ENCODE measurements at places on chromosomes 16 and 17.

GRCh38 chr17:30905742-30906100, 317 bp downstream of the TEFM start:
- no peak for DNase-seq

- DNase-seq: no peak
Observed at GRCh38 chr17:56172517-56172982, 19.3 kb downstream of the ANKFN1 start.

GRCh38 chr16:22924492-22924891, 110.5 kb downstream of the HS3ST2 start:
- no peak for DNase-seq

DNA sequence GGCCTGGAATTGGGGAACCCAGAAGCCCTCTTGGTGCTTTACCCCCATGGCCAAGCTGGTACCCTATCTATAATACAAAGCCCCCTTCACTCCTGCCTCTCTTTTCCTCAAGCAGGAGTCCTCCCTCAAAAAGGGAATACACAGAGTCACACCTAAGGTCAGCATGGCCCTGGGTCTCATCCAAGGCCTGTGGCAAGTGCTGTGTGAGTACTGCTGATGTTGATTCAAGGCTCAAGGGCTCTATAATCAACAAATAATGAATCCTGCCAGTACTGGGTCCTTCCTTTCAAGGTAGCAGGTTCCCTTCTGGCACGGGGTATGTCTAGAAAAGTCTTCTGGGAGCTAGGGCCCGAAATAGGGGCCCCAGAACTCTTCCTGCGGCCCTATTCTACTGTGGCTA, 187.3 kb downstream of the CYB561 start:
- DNase-seq: no peak

DNA sequence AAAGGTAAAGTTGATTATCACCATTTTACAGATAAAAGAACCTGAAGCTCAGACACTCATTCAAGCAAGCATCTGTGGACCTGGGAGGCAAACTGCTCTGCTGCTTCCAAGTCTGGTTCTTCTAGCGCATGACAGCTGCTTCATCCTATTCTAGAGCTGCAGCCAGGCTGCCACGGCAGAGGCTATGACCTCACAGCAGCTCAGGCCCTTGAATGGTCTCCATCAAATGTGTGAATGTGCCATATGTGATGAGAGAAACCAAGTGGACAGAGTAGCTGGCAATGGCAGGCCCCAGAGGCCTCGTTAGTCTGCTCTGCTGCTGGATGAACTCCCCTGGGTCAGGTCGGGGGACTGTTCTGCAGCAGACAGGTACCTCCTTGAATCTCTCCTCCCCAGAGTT, 30.7 kb upstream of the FOXJ1 start:
- no peak for DNase-seq

DNA sequence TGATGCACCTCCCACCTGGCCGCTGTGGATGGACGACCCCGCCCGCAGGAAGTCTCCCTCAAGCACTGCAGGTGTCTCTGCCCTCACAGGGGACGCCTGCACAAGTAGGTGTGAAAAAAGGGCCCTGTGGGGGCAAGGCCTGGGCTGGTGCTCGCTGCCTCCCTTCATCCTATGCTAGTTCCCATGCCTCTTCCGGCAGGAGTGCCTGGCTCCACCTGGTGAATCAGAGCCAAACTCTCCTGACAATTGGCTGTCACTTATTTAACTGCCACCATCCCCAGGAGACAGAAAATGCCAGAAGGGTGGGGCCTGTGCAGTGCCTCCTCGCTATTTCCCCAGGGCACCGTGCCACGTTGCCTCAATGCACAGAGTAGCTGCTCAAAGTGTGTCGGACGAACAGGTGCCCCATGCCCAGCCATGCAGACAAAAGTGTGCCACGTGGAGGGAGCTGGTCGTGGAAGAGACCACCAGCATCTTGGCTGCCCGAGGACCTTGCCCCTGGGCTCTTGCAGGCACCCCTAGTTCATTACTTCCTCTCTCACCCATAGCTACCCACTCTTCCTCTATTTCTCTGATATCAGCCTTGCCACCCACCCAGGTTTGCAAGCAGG, 170.7 kb downstream of the SEC14L1 start:
- DNase-seq: no peak

DNA sequence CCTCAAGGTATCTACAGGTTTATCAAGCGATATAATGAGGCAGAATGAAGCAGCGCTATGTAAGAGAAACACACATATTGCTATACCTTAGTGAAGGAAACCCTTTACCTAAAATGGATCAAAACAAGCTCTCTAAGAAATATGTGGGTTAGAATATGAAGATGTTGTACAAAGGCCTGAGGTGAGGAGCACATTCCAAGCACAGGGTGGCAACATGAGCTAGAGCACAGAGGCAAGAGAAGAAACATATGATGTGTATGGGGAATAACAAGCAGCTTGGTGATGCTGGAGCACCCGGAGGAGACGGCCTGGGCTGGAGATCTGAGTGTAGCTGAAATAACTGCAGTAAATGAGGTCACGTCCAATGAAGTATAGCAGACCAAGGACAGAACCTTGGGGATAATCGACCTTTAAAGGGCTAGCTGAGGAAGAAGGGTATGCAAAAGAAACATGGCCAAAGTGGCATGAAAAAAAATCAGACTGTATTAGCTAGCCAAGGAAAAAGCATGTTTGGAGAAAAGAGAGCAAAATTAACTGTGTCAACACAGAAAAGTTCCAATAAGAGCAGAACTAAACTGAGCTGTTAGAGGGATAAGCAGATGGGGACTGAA, 44.0 kb downstream of the MARVELD3 start:
- no peak for DNase-seq

- no peak for DNase-seq
Observed at GRCh38 chr17:80106176-80106575, 4.8 kb downstream of the GAA start.

GRCh38 chr17:44935116-44935515, 12.5 kb downstream of the KIF18B start:
- no peak for DNase-seq

DNA sequence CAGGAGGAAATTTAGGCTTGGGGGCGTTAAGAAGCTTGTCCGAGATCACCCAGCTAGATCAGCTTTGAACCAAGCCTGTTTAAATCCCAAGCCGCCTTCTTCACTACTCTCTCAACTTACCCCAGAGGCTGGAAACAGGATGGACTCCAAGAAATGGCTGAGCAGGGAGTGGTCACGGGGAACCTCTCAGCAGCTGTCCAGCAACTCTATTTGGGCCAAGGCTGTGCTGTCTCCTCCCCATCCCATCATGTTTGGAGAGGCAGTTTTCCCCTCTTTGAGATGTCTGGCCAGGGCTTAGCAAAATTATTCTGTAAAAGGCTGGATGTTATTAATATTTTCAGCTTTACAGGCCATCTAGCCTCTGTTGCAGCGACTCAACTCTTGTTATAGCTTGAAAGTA, 305.7 kb downstream of the RBFOX1 start:
- no peak for DNase-seq

Data from CD4-positive, alpha-beta T cell treated with Interleukin-21 for 1 hour (primary cell).